ENCODE measurements at places on chromosomes 3 and 15.

- no peak for DNase-seq
These were observed 18.1 kb downstream of the ALS2CL start for GRCh38 chr3:46675426-46675825.

- no peak for DNase-seq
These were observed 42.9 kb upstream of the APH1B start for GRCh38 chr15:63234451-63234870.

GRCh38 chr3:108281670-108282069 lies 14.7 kb upstream of the HHLA2 start:
- no peak for DNase-seq

- no peak for DNase-seq
These were observed 31.1 kb downstream of the RNF13 start for GRCh38 chr3:149844091-149844490.

DNA sequence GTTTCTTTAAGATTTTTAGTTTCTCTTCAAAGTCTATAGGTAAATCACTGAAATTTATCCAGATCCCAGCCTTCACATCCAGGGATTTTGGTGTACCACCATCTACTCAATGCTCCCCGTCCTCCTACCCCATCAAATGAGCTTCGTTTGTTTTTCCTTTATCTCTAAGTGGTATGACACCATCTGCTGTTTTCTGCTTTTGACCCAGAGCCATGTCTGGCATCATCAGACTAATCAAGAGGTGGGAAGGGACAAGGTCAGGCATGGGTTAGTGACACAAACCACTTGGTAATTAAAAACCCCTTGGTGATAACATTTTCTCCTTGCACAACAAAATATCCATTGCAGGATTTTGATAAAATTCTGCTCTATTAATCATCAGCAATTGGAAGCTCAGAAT lies 92.7 kb upstream of the GOLGA8J start:
- DNase-seq: peak; percentile 20

GRCh38 chr3:132241776-132242514 lies 75.3 kb upstream of the ACP3 start:
- no peak for DNase-seq

GRCh38 chr3:187742351-187743171 lies 2.7 kb downstream of the BCL6 start:
- no peak for DNase-seq

DNA sequence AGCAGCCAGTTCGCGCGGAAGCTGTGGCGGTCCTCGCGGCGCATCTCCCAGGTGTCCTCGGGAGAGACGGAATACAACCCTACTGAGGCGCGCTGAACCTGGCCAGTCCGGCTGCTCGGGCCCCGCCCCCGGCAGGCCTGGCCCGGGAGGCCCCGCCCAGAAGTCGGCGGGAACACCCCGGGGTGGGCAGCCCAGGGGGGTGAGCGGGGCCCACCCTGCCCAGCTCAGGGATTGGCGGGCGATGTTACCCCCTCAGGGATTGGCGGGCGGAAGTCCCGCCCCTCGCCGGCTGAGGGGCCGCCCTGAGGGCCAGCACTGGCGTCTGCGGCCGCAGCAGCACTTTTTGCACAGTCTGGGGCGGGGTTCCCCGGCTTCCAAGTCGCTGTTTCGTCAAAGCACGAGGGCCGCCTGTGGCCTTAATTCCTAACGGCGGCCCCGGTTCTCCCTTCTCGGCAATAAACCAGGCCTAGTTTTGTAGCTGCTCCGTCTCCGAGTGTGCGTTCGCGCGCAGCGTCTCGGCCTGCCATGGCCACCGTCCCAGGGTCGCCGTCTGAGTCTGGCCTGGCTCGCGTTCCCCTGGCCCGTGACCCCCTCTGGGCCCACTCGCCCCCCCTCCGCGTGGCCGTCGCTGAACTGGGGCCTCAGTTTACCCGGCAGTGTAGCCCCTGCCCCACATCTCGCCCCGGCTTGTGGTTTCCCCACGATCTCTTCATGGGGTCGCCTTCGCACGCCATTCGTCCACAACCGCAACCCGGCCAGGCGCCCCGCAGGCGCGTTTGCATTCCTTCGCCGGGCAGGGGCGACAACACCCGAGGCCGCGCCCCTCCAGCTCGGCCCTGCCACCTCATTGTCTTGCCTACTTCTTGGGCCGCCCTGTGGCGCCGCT lies 30.0 kb downstream of the NBEAL2 start:
- peak; percentile 75 for DNase-seq

DNA sequence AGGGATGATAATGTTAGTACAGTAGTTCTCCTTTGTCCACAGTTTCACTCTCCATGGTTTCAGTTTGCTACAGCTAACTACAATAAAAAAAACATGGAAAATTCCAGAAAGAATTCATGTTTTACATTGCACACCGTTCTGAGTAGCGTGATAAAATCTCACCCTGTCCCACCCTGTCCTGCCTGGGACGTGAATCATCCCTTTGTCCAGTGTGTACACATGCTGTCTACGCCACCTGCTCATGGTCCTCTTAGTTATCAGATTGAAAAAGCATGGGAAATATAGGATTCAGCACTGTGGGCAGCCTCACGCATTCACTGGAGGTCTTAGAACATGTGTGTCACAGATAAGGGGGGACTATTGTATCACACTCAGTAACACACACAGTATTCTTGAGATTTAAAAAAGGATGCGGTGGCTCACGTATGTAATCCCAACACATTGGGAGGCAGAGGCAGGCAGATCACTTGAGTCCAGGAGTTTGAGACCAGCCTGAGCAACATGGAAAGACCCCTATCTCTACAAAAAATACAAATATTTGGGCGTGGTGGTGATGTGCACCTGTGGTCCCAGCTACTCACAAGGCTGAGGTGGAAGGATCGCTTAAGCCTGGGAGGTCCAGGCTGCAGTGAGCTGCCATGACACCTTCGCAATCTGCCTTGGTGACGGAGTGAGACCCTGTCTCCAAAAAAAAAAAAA lies 8.7 kb upstream of the FLNB start:
- DNase-seq: no peak

DNA sequence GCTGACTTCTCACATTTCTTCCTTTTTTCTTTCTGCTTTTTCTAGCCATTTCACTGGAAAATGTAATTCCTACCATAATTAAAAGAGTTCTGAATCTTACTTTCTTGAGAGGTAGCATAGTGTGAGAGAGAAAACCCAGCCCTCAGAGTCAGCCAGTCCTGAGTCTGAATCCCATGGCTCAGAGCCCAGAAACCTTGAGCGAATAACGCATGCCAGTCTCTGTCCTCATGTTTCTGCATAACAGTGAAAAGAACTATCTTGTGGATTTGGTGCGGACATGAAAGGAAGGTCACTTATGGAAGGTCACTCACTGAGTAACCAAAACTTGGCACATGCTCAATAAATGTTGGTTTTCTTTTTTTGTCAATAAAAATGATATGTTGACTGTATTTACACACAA lies 29.3 kb upstream of the SLCO3A1 start:
- DNase-seq: no peak

DNA sequence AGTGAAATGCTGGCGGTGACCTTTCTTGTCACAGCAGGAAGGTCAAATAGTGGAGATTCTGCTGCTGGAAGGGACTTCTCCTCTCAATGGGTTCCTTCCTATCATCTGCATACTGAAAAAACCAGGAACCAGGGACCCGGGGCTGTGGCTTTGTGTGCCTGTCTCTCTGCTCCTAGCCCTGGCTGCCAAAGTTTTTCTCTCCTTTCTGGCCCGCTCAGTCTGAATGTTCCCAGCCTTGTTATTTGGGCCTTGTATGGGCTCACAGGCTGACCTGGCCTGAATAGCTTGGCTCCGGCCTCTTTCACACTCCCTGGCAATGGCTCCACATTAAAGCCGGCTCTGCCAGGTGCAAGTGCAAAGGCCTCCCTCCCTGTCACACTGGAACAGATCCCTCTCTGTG lies 94.7 kb downstream of the LRIG1 start:
- no peak for DNase-seq

DNA sequence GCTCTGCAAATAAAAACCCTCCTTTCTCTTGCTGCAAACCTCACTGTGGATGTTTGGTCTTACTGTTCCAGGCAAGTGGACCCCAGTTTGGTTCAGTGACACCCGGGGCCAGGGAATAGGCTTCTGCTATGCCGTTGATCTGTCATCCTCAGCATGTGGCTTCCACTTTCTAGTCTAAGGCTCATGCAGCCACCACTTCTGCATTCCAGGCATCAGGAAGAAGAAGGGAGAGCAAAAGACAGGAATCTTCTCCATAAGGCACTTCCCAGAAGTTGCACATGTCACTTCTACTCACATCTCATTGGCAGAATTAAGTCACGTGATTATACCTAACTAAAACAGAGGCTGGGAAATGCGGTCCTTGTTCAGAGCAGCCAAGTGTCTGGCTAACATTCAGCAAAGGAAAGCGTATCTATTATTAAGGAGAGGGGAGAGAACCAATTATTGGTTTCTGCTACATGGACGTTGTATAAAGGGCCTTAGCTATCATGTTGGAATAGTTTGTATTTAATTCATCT lies 173.6 kb upstream of the PFN2 start:
- no peak for DNase-seq

DNA sequence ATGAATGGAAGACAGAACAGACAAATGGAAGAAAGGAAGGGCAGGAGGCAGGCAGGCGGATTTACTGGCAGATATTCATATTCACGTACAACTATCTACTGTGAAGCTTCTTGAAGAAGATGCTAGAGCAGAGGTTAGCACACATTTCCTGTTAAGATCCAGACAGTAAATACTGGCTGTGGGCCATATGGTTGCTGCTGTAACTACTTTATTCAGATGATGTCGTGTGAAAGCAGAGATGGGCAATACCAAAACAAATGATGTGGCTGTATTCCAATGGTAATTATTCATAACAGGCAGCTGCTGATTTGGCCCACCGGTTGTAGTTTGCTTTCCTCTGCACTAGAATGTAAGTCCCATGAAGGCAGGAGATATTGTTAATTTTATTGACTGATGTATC lies 115.7 kb upstream of the PRTG start:
- no peak for DNase-seq

DNA sequence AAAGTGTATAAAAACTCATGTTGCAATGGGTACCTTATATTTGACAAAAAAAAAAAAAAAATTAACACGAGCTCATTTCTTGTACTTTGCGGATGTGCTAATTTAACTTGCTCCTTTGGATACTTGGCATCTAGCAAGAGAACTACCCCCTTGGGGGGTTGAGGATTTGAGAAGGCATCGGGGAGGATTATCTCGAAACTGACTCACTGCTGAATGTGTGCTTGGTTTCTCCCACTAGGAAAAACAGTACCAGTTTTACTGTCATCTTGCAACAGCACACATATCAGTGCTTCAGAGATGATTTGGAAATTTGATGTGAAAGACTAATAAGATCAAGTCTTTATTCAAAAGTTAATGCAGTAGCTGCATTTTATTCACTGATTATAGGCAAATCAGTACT lies 891 bp downstream of the EXOG start:
- DNase-seq: no peak

- DNase-seq: no peak
These were observed 8.2 kb upstream of the TM6SF1 start for GRCh38 chr15:83099290-83099689.

DNA sequence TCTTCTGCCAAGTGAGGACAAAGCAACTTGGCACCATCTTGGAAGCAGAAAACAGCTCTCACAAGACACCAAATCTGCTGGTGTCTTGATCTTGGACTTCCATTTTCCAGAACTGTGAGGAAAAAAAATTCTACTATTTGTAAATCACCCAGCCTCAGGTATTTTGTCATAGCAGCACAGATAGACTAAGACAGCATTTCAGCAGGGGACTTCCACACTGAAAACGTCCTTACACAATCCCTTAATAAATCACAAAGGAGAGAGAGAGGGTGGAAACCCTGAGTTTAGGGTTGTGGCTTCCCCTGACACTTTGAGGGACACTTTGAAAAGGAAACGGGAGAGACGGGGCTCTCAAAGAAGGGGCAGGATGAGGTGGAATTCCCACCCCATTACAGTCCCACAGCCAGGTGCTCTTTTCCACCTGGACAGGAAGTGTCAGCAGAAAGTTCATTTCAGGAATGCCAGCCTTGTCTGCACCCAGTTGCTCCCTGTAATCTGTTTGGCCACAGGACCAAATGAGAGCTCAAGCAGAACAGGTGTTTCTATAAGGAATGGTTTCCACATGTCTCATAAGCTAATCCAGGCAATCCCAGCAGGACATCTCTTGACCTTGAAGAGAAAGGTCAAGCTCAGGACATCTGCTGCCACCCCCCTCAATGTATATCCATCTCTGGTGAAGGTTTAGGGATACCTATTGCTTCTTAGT lies 51.3 kb downstream of the MYLK start:
- no peak for DNase-seq

DNA sequence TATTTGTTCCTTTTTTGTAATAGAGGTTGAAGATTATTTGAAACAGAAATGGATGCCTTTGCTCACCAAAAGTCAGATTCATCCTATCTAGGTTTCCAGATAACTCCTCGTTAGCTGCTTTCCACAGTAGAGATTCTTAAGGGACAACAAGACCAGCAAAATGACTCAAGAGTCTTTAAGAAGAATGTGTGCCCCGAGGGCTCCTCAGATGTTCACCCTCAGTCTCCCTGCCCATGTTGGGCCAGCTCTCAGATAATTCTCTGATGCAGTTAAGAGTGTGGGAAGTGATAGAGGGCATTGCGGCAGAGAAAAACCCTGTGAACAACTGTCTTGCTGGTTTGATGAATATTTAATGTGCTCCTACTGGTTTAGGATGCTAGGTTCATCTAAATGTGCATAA lies 251.1 kb downstream of the PTPRG start:
- DNase-seq: no peak

DNA sequence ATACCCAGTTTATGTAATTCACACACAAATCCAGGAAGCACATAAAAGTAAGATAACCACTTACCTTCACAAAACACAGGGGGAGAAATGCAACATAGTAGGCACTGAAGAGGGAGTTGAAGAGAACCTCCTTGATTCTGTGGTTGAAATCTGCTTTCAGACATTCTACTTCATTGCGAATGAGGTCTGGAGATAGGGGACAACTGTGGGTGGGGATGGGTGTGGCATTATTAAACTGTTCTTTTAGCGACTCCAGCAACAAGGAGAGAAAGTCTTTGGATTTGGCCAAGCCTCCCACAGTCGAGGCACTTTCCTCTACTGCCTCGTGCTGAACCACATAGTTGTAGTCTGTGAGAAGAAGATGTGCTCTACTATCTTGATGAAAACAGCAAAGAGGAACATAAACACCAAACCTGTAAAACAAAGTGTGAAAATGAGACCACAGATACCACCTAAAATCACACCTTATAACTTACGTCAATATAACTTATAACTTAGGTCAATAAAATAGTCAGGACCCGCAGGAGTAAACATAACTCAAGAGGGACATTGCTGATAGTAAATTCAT lies 25.6 kb downstream of the TMEM39A start:
- no peak for DNase-seq

- no peak for DNase-seq
These were observed 20.6 kb downstream of the HEG1 start for GRCh38 chr3:125035217-125035616.

All from NCI-H1092 treated with DMSO at 0.1 percent for 48 hours (cell line).